ENCODE measurements at places on chromosomes 6 and 20. TPM values are rescaled to one million over a fixed set of nuclear protein-coding genes. Genes with fewer than 3 reads are reported as not detected.

Gene ELMO2
- 31.2 TPM for polyA plus RNA-seq

- no peak for DNase-seq
Measured at GRCh38 chr20:19835533-19836222, 77.6 kb downstream of the RIN2 start.

Gene TBC1D20
- polyA plus RNA-seq: 37.0 TPM

DNA sequence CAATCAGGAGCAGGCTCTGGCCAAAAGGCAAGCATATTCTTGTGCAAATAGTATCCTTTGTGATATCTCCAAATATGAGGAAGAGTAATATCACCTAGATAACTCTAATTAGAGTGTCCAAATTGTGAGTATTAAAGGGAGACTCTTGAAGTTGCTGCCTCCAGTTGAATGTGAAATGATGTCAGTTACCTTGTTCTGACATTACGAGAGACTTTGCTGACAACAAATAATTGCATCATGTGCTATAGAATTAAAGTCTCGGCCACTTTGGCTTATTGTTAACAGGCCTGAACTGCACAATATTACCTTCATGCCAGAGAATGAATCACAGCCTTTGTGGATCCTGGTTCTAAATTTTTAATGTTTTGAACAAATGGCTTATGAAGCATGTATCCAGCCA, 106.5 kb downstream of the AIG1 start:
- no peak for DNase-seq

Gene LPIN3
- polyA plus RNA-seq: 10.8 TPM

DNA sequence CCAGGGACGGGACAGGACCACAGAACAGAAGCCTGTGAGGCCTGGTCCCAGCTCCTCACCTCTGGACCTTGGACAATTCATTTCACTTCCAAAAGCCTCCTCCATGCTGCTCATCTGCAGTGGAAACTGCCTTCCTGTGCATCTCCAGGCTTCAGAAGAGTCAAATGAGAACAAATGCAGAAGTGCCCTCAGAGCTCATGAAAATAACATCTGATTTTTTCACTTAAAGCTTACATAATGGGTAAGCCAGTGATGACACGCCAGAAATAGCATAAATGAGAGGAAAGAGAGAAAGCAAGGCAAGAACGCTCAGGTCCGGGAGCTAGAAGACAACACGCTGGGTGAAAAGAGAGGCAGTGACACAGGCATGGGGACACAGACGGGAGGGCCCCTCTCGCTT, 7.9 kb downstream of the CNKSR3 start:
- DNase-seq: no peak

Data from urinary bladder (tissue), 4 donors.